ENCODE measurements at places on chromosomes 5 and 9.
A peak's percentile ranks its signal among the peaks of the same experiment; 100 is the strongest.

- no peak for DNase-seq
- H3K27me3 ChIP-seq: no peaks in the 10 kb centered on the region
- no peaks in the 10 kb centered on the region for H3K36me3 ChIP-seq
- H3K27ac ChIP-seq: no peak overlapping the region
- no peaks in the 10 kb centered on the region for H3K4me1 ChIP-seq
- H3K4me3 ChIP-seq: no peak overlapping the region
Measured at GRCh38 chr5:54725391-54726280, 208.1 kb downstream of the SNX18 start.

- H3K4me3 ChIP-seq: no peak overlapping the region
- H3K4me1 ChIP-seq: peaks cover 54% of the 10 kb centered on the region
- H3K27ac ChIP-seq: no peak overlapping the region
- no peaks in the 10 kb centered on the region for H3K36me3 ChIP-seq
Measured at GRCh38 chr9:87708986-87709728, 16.8 kb upstream of the CTSL start.

GRCh38 chr9:102354041-102354440 lies 615.6 kb upstream of the GRIN3A start:
- no peak overlapping the region for H3K27ac ChIP-seq
- no peaks in the 10 kb centered on the region for H3K4me1 ChIP-seq
- H3K27me3 ChIP-seq: no peaks in the 10 kb centered on the region
- H3K4me3 ChIP-seq: no peak overlapping the region
- H3K36me3 ChIP-seq: no peaks in the 10 kb centered on the region
- DNase-seq: no peak

DNA sequence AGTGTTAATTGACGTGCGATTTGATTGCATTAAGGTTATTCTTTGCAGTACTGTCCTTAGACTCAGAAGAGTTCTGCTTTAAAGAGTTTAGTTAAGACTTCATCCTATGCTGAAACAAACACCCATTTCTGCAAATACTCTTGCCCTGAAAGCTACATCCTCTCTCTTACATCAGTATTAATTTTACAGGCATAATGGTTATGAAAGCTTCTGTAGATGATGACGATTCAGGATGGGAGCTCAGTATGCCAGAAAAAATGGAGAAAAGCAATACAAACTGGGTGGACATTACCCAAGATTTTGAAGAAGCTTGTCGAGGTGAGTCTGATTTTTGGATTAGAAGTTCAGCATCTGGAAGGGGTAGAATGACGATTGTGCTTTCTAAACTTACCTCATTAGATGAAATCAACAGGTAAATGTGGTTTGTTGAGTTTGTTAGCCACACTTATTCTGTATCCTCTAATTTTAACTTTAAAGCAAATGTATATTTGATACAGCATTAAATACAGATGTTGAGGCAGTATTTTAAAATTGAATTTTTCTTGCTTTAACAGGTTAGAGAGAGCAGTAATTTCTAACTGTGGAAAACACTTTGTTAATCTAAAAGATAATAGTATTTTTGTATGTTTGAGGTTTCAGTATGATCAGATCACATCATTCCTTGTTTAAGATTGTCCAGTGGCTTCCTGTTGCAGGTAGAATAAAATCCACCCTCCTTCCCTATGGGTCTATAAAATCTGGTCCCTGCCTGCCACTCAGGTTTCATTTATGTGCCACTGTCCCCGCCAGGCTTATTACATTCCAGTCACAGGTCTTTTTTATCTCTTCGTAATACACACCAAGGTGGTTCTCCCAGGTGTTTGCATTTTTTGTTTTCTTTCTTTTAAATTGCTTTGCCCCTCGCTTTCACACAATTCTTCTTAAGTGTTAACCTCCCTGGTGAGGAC lies 1.3 kb downstream of the NAA35 start:
- H3K27me3 ChIP-seq: no peaks in the 10 kb centered on the region
- no peak for DNase-seq
- peaks cover 45% of the 10 kb centered on the region for H3K4me1 ChIP-seq
- peaks cover 12% of the 10 kb centered on the region for H3K36me3 ChIP-seq
- H3K4me3 ChIP-seq: peak overlapping the region; percentile 43
- peak overlapping the region; percentile 87 for H3K27ac ChIP-seq

- H3K36me3 ChIP-seq: peaks cover under 1% of the 10 kb centered on the region
- H3K27ac ChIP-seq: peak overlapping the region; percentile 86
- peak overlapping the region; percentile 92 for H3K4me3 ChIP-seq
- peak; percentile 66 for DNase-seq
Measured at GRCh38 chr5:40680741-40681362, 1.1 kb downstream of the PTGER4 start.

DNA sequence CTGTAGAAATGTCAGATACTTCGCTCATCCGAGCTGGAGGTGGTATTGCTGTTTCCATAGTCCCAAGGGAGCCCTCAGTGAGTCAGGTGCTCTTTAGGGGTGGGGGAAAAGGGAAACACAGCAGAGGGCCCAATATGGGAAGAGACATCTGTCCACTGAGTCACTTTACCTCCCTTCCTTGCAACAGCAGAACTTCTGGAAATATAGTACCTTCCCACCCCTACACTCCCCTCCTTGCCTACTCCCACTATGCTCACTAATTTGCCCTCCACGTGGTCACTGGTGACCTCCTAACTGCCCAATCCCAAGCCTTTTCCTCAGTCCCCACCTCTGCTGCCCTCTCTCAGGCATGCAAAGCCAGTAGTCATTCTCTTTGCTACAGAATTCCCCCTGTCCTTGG lies 1.9 kb downstream of the HK3 start:
- peaks cover 10% of the 10 kb centered on the region for H3K4me1 ChIP-seq
- no peak overlapping the region for H3K4me3 ChIP-seq
- no peaks in the 10 kb centered on the region for H3K27me3 ChIP-seq
- H3K27ac ChIP-seq: no peak overlapping the region

DNA sequence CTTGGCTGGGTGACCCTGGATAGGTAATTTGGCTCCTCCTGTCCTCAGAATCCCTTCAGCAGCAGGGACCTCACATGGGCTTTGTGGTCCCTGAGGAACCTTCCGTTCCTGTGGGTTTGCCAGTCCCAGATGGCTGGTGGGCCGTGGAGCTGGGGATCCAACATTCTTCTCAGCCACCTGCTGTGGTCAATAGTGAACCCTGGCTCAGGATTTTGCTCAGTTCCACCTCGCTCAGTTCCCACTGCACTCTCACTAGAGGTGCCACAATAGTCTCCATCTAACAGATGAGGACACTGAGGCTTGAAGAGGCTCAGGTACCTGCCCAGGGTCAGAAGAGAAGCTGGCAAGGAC lies 17.1 kb upstream of the SPOUT1 start:
- no peaks in the 10 kb centered on the region for H3K27me3 ChIP-seq
- no peak overlapping the region for H3K27ac ChIP-seq
- peaks cover 6% of the 10 kb centered on the region for H3K36me3 ChIP-seq
- no peaks in the 10 kb centered on the region for H3K4me1 ChIP-seq
- DNase-seq: no peak
- no peak overlapping the region for H3K4me3 ChIP-seq

- no peak overlapping the region for H3K27ac ChIP-seq
- DNase-seq: no peak
- no peaks in the 10 kb centered on the region for H3K27me3 ChIP-seq
- no peaks in the 10 kb centered on the region for H3K4me1 ChIP-seq
- H3K36me3 ChIP-seq: no peaks in the 10 kb centered on the region
Measured at GRCh38 chr5:31748458-31749172, 109.7 kb downstream of the PDZD2 start.

DNA sequence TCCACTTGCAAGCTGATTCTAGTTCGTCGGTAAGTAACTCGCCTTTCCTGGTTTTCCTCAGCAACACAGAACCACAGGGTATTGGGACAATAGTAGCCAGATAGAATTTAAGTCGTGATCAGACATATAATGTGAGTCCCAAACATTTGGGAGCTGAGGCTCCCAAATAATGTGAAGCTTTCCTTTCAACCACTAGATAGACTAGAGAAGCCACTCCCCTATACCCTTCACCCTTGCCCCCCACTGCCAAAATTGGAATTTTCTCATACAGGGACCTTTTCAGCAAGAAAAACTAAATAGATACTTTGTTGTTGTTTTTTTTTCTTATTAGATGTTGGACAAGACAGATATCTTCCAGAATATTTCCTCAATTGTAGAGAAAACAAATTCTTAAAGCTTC lies 1.9 kb downstream of the C6 start:
- H3K27me3 ChIP-seq: no peaks in the 10 kb centered on the region
- no peaks in the 10 kb centered on the region for H3K4me1 ChIP-seq
- H3K36me3 ChIP-seq: no peaks in the 10 kb centered on the region
- H3K27ac ChIP-seq: no peak overlapping the region

- H3K4me1 ChIP-seq: peaks cover 22% of the 10 kb centered on the region
- H3K27ac ChIP-seq: no peak overlapping the region
Measured at GRCh38 chr9:98049288-98050072, 7.1 kb upstream of the NANS start.

- no peak overlapping the region for H3K4me3 ChIP-seq
- no peaks in the 10 kb centered on the region for H3K36me3 ChIP-seq
- H3K27me3 ChIP-seq: no peaks in the 10 kb centered on the region
- peaks cover 50% of the 10 kb centered on the region for H3K4me1 ChIP-seq
- no peak for DNase-seq
Measured at GRCh38 chr5:55021821-55022220, 2.2 kb upstream of the GZMK start.

DNA sequence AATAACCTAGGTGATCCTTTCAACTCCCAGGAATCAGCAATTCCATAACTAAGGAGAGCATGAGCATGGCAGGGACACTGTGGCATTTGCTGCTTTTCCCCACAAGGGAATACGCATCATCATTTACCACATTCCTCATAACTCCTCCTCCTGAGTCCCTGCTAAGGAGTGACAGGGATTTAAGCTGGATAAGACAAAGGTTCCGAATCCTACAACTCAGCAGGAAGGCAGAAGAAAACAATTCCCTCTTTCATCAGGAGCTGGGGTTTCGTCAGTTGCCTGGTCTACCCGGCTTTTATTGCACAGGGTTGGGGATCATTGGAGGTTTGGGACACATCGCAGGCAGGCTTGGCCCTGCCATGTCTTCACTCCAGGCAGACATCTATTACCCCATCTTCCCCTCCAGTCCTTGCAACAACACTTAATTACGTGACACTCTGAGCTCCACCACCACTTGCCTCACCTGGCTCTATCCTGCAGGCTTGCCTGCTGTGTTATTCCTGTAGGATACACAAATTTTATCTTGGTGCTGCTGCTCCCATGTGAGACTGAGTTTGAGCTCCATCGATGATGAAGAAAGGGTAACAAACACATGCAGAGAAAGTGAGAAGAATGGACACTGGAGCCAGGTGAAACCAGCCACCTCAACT lies 563.0 kb upstream of the KLF4 start:
- H3K36me3 ChIP-seq: no peaks in the 10 kb centered on the region
- no peak for DNase-seq
- no peaks in the 10 kb centered on the region for H3K4me1 ChIP-seq
- H3K27me3 ChIP-seq: no peaks in the 10 kb centered on the region
- H3K4me3 ChIP-seq: no peak overlapping the region

DNA sequence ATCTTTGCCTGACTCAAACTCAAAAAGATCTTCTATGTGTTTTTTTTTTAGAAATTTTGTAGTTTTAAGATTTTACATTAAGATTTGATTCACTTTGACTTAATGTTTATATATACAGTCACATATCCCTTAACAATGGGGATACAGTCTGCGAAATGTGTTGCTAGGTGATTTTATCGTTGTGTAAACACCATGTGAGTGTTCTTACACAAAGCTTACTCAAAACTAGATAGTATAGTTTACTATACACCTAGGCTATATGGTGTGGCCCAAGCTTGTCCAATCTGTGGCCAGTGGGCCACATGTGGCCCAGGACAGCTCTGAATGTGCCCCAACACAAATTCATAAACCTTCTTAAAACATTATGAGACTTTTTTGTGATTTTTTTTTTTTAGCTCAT lies 131.9 kb downstream of the CWC27 start:
- no peak overlapping the region for H3K4me3 ChIP-seq
- no peak for DNase-seq
- no peak overlapping the region for H3K27ac ChIP-seq

GRCh38 chr9:21966140-21966851 lies 27.9 kb downstream of the CDKN2A start:
- H3K4me3 ChIP-seq: no peak overlapping the region
- no peak overlapping the region for H3K27ac ChIP-seq
- H3K4me1 ChIP-seq: peaks cover 22% of the 10 kb centered on the region

GRCh38 chr9:125904155-125904851 lies 157.1 kb downstream of the PBX3 start:
- H3K27me3 ChIP-seq: no peaks in the 10 kb centered on the region
- no peaks in the 10 kb centered on the region for H3K4me1 ChIP-seq
- H3K27ac ChIP-seq: no peak overlapping the region
- no peaks in the 10 kb centered on the region for H3K36me3 ChIP-seq
- H3K4me3 ChIP-seq: no peak overlapping the region

GRCh38 chr9:133711428-133712220 lies 26.5 kb downstream of the SARDH start:
- DNase-seq: no peak
- no peak overlapping the region for H3K4me3 ChIP-seq
- H3K4me1 ChIP-seq: peaks cover 17% of the 10 kb centered on the region
- H3K27me3 ChIP-seq: no peaks in the 10 kb centered on the region
- H3K36me3 ChIP-seq: no peaks in the 10 kb centered on the region

DNA sequence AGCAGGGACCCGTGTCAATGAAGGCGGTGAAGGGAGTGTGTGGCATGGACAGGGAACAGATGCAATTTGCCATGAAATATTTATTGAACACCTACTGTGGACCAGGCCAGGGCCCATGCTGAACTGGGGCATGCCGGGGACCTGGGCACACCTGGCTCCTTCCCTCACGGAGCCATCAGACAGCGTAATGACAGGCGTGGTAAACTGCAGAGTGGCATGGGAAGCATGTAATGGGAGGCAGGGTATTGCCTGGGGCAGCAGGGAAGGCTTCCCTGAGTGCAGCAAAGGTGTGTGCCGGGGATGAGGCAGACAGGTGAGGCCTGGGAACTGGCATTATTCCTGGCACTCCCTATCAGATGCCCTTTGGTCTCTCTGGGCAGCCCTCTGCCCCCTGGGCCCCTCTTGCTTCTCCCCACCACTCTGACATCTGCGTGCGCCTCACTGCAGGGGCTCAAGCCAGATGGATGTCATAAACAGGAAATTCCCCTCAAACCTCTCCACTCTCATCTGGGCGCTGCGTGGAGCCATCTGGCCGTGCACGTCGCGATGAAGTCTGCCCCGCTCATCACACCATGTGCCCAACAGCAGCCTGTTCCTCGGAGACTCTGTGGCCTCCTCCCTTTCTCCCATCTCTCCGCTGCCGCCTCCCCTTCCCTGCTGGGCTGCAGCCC lies 67.6 kb downstream of the HMCN2 start:
- no peaks in the 10 kb centered on the region for H3K27me3 ChIP-seq
- no peaks in the 10 kb centered on the region for H3K36me3 ChIP-seq
- H3K27ac ChIP-seq: no peak overlapping the region
- H3K4me3 ChIP-seq: no peak overlapping the region

DNA sequence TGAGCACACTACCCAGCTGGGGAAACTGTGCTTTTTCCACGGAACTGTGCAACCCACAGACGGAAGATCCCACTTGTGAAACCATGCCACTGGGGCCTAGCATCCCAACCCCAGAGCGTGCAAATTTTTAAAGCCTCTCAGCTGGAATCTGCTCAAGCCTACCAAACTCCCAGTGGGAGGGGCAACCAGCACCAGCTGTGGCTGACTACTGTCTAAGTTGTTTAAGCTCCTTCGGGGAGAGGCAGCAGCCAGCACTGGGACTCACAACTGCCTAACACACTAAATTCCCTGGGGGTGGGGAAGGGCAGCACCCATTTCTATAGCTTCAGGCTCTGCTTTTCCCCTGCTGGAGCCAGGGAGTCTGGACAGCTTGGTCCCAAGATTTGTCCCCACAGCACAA lies 287.6 kb upstream of the MSX2 start:
- no peaks in the 10 kb centered on the region for H3K36me3 ChIP-seq
- no peak overlapping the region for H3K27ac ChIP-seq
- H3K4me3 ChIP-seq: no peak overlapping the region
- peaks cover under 1% of the 10 kb centered on the region for H3K4me1 ChIP-seq

- peak overlapping the region; percentile 44 for H3K4me3 ChIP-seq
- H3K27me3 ChIP-seq: no peaks in the 10 kb centered on the region
- no peaks in the 10 kb centered on the region for H3K36me3 ChIP-seq
- peaks cover 72% of the 10 kb centered on the region for H3K4me1 ChIP-seq
Measured at GRCh38 chr5:67216564-67216963, 20.0 kb upstream of the CD180 start.

Data from CD4-positive, alpha-beta memory T cell (primary cell).